ENCODE measurements at places on chromosomes 11 and 22.

DNA sequence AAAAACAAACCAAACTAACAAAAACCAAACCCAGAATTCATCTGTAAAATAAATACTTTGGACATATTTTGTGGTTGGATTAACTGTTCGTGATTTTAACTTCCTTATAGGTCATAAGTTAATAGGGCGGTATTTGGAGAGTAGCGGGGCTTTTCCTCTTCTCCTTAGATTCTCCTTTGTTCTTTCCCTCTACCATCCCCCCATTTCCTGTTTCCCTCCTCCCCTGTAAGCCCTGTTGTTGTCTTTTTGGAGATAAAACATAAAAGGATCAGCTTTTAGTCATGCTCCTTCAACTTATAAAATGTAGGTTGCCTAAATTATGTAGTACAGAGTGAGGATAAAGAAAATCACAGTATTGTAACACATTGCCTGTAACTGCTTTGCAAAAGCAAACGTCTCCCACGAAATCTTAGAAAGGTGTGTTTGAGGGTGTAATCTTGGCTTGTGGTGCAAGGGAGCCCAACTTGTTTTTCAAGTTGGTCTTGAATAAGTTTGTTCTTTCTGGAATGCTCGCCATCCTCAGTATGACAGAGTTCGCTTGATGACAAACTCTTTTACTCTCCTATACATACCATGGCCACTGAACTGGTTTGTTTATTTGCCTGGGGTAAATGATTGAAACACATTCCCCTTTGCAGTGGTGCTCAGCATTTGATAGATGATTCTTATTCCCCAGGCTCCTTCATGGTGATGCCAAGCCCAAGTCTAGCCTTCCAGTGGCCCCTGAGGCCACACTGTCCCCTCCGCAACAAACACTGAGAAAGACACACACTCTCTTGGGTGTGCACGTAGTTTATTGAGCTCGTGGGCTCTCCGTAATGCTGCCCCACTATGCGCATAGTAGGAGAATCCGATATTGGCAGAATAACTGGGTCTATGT, 49.4 kb downstream of the TEAD1 start:
- DNase-seq, result no peak

- DNase-seq, result no peak
Measured at GRCh38 chr11:76805206-76805913, 22.2 kb downstream of the TSKU start.

- no peak for DNase-seq
Measured at GRCh38 chr11:62190011-62190410, at the start of gene SCGB1D1. Gene SCGB1D1, plus strand, starts transcription at chr11:62190216. Its CDS starts 69 bp downstream, at chr11:62190285.

GRCh38 chr11:65498977-65499712, at the start of gene MALAT1:
Gene MALAT1, plus strand, starts transcription at chr11:65499045.
- DNase-seq, result peak; percentile 96

GRCh38 chr11:60919956-60920355, 4.3 kb upstream of the TMEM132A start:
- no peak for DNase-seq

Measured in fibroblast of upper back skin (primary cell).